Activated CD8-positive, alpha-beta memory T cell treated with anti-CD3 and anti-CD28 coated beads for 4 hours (primary cell): ENCODE measurements at places on chromosomes 4 and X.

DNA sequence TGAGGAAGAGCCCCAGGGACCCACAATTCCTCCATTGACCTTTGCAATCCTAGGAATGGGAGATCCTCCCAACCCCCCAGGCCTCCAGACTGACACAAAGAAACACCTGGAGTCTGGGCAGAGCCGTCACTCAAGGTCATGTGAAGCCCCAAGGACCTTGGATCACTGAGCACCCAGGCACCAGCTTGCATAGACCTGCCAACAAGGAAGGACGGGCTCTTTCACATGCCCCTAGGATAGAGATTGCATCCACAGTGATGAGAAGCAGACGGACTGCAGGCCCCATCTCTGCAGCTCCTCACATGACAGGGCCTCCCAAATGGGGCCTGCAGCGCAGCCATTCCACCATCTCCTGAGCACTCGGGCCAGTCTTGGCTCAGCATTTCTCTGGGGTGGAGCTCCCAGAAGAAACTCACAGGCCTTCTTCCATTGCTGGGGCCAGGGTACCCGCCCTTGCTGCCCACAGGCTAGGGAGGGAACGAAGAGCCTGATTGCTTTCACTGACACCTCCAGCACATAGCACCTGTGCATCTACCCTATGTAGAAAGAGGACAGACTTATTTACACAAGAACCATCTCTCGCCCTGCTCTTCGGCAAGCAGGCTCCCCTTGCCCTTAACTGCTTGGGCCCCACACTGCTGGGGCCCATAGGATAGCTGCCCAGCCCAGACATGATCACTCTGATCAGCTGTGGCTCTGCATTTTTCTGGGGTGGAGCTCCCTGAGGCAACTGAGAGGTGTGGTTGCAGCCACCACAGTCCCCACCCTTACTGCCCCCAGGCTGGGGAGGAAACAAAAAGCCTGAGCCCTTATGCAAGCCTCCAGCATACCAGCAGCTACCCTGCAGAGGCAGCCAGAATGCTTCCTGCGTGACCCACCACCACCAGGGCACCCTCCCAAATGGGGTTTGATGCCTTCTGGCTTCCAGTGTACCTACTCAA, 185.7 kb upstream of the ZCCHC13 start:
- DNase-seq, result no peak

GRCh38 chr4:135838889-135839288, 1637.3 kb upstream of the PABPC4L start:
- no peak for DNase-seq

DNA sequence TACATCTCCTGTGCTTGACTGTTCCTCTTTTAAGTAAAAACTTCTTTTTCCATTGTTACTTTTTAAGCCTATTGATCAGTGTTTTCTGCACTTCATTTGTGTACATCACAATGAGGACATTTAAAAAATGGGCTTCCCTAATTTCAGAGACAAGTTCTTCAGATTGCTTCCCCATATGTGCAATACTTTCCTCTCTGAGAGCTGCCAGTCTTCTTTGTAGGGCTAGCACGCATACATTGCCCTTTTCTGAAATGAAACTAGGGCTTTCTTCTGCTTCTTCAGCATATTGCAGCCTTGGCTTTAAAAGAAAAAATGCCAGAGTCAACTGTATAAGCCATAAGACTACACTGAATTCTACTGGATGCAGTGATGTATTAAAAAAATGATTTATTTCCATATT, 37.8 kb downstream of the FAT4 start:
- no peak for DNase-seq

- no peak for DNase-seq
Measured at GRCh38 chr4:6788123-6788522, 5.6 kb downstream of the KIAA0232 start.
